ENCODE measurements at places on chromosomes 12 and 14.

- DNase-seq = no peak
Measured at GRCh38 chr12:92854344-92854743, 74.8 kb downstream of the EEA1 start.

DNA sequence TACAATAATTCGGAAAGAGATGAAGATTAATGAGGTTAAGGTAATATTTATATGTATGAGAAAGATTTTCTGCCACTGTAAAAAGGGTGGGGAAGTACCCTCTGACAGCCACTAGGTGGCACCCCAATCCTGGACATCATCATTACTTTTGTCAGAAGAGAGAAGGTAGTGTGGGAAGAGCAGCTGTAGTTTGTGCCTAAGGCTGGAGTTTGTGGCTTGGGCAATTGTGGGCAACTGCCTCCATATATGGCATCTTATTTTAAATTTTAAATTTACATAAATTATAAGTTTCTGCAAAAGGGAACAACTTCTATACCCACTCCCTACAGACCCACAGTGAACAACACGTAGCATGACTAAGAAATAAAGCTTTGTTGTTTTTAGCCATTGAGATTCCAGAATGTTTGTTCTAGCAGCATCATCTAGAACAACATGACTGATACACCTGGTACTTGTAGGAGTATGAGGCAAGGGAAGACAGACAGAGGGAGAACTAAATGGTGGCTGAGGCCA is 34.4 kb upstream of the SYCP3 start:
- peak; percentile 71 for DNase-seq

- DNase-seq = no peak
Measured at GRCh38 chr12:41681898-41682297, 462.8 kb downstream of the GXYLT1 start.

- DNase-seq = no peak
Measured at GRCh38 chr12:65902500-65902899, 78.2 kb downstream of the HMGA2 start.

- no peak for DNase-seq
Measured at GRCh38 chr12:13905794-13906193, 75.6 kb downstream of the GRIN2B start.

DNA sequence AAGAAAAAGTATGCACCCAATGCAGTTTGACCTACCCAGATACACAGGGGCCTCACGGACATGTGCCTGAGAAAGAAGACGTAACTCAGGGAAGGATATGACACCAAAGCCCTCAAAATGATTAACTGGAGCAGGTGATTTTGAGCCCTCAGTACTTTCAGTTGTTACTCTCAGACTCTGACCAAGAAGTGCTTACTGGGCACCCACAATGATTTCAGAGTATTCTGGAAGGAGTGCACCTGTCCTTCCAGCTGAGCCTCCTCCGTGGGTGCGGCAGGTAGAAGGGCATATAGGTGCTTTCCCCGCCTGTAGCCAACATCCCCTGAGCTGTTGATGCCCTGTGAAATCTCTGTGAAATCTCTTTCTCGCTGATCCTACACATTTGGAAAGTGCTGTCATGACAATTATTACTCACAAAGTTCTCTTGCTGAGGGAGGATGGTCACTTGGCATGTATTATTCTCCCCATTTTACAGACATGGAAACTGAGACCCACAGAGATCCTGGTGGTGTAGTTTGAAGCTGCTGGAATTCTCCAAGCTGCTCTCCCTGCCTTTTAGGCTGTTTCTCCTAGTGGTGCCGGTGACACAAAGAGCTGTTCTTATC is 154.3 kb upstream of the CCND2 start:
- DNase-seq = peak; percentile 81

GRCh38 chr12:78062786-78063185 is 232.1 kb downstream of the NAV3 start:
- no peak for DNase-seq

- DNase-seq = no peak
Measured at GRCh38 chr14:55589171-55589570, 9.2 kb downstream of the KTN1 start.

DNA sequence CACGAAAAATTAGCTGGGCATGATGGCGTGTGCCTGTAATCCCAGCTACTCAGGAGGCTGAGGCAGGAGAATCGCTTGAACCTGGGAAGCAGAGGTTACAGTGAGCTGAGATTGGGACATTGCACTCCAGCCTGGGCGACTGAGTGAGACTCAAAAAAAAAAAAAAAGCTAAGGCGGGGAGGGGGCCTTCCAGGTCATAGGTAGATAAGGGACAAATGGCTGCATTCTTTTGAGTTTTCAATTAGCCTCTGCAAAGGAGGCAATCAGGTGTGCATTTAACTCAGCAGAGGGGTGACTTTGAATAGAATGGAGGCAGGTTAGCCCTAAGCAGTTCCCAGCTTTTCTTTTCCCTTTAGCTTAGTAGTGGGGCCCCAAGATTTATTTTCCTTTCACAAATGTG is 743 bp upstream of the AACS start:
- no peak for DNase-seq

DNA sequence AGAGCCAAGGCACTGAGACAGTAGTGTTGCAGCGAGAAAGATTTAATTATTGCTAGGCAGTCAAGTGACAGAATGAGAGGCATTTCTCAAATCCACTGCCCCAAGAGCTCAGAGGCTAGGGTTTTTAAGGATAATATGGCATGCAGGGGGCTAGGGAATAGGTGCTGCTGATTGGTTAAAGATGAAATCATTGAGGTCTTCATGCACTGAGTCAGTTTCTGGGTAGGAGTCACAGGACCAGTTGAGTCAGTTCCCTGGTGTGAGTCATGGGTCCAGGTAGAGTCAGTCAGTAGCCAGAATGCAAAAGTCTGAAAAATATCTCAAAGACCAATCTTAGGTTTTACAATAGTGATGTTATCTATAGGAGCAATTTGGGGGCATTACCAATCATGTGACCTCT is 323.8 kb downstream of the RGS6 start:
- DNase-seq = peak; percentile 31

GRCh38 chr12:10372559-10372958 is 17.3 kb downstream of the KLRK1 start:
- no peak for DNase-seq

GRCh38 chr14:50087341-50088116 is 28.8 kb downstream of the VCPKMT start:
- no peak for DNase-seq

GRCh38 chr14:105492971-105493871 is 2.2 kb downstream of the TEDC1 start:
- no peak for DNase-seq

DNA sequence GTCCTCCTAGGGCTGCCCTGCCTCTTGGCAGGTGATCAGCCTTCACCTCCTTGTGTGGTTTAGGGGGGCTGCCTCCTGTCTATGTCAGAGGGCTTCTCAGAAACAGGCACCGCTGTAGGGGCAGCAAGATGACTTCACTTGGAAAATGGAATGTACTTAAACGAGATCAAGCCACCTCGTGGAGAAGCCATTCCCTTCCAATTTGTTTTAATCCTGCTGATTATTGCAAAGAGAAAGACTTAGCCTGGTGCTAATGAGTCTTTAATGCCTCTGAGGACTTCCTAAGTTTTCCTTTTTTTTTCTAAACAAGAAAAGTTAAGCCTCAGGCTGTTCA is 62.3 kb upstream of the RFLNA start:
- no peak for DNase-seq

All from activated CD4-positive, alpha-beta T cell treated with anti-CD3 and anti-CD28 coated beads for 48 hours (primary cell).